Activated CD4-positive, alpha-beta T cell treated with anti-CD3 and anti-CD28 coated beads for 1 hour (primary cell): ENCODE measurements at places on chromosomes 6 and 20.

DNA sequence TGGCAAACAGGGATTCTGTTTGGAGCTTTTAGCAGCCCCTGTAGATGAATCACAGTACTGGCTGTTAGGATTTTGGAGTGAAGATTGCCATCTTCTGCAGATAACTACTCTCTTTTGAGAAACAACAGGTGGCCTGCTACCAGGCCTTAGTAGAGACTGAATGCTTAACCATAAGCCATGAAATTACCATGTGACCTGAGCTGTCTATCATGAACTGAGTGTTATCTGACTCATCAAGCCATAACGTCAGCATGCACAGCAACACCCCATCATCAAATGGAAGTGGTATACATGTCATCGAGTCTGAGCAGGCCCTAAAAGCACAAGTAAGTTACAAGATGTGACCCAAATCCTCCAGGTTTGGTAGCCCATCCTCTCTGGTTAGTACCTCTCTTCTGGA, 132.6 kb downstream of the GPR63 start:
- DNase-seq: no peak

GRCh38 chr6:106488494-106489370, 128.2 kb downstream of the CRYBG1 start:
- no peak for DNase-seq

DNA sequence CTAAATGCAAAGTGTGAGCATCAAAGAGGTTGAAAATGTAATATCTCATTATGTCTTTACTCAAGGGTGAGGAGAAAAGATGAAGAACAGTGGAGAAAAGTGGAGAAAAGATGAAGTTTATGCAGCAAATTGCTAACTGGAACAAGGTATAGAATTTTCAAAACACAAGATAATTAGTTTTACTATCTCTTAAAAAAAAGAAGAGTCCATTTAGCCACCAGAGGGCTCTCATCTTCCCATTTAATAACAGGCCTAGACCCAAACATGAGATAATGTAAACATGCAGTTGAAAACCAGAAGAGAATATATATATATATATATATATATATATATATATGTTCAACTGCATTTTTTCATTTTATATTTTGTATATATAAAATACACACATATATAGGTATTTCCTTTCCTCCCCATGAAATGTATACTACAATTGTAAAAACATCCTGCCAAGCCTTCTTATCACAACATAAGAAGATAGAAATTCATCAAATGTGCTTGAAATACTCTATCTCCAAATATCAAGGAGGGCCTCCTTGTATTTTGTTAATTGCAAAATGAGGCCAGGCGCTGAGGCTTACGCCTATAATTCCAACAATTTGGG, 78.4 kb downstream of the ADTRP start:
- no peak for DNase-seq

GRCh38 chr20:4516876-4517275, 204.8 kb upstream of the PRND start:
- no peak for DNase-seq

GRCh38 chr6:18392346-18392877, 5.3 kb downstream of the RNF144B start:
- DNase-seq: no peak

GRCh38 chr20:12411246-12411940, 493.7 kb downstream of the BTBD3 start:
- no peak for DNase-seq

DNA sequence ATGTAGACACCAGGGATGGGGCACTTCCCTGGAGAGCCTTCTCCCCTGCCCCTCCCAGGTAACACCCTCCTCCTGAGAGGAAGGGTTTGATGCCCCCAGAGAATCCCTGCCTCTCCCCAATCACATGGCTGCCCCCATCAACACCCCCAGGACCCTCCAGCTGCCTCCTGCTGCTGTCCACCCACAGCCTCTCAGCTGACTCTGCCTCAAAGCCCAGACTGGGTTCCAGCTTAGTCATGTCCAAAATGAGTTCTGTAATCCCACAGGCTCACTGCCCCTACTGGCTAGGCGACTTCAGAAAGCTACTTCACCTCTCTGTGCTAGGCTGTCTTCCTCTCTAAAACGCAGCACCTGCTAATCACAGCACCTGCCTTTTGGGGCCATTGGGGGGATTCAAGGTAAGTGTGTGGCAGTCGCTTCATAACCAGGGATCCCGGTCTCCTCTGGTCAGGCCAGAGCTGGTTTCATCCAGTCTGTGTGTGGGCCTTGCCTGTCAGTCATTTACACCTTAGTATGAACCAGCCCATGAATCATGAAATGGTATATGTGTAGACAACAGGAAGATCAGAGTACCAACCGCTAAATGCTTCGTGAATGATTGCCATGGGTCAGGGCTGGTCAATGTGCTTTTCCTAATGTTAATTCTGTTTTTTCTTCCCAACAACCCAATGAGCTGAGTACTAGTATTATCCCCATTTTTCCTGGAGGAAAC, 40.4 kb downstream of the TFEB start:
- no peak for DNase-seq

DNA sequence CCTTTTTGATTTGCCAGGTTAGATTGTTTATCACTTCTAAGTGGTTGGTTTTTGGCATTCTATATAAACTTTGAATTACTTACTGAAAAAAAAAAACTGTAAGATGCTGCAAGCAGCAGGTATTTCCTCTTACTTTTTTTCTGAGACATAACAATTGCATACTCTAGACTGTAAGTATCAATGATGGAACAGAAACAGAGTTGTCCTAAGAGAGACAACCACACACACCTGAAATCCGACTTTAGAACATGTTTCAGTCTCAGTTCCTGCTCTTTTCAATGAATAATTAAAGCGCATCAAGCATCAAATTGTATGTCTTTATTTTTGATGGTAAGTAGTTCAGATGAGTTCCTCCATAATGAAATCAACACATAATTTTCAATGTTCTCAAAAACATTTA, 105.3 kb upstream of the KHDRBS2 start:
- no peak for DNase-seq

GRCh38 chr20:10307359-10307735, 88.7 kb downstream of the SNAP25 start:
- no peak for DNase-seq

DNA sequence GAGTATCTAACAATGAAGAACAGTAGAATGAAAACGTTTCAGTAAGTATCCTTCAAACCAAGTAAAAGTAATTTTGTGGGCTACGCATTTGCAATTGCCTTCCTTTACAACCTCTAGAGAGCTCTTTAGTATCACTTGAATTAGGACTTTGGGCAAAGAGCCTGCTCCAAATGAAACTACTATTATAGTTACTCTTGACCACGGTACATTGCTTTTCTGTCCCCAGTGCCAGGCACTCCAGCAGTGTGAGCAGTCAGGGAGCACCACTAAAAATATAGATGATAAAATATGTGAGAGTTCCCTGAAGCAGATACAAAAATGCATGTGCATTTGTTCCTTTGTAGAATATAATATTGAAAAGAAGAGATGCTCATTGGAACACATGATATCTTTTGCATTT, 450.1 kb upstream of the MANEA start:
- DNase-seq: no peak

DNA sequence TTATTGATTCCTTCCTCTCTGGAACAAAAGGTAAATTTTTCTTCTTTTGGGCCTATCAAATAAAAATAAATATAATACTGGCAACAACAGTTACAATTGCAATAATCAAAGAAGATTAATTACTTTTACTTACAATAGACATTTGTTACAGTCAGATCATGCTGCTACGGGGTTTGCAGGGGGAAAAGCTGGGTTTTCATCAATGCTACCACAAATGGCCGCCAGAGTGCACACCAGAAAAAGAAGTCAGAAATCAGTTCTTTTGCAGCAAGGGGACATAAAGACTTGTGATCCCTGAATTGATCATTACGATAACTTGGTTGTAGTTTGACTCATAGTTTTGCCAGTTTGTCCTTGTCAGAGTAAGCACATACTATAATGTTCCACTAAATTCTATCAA, 714.5 kb upstream of the EYS start:
- no peak for DNase-seq

- DNase-seq: no peak
These were observed 43.1 kb downstream of the MICA start for GRCh38 chr6:31446481-31446880.
